HT-29 (cell line): ENCODE measurements at places on chromosomes 3 and 15.

DNA sequence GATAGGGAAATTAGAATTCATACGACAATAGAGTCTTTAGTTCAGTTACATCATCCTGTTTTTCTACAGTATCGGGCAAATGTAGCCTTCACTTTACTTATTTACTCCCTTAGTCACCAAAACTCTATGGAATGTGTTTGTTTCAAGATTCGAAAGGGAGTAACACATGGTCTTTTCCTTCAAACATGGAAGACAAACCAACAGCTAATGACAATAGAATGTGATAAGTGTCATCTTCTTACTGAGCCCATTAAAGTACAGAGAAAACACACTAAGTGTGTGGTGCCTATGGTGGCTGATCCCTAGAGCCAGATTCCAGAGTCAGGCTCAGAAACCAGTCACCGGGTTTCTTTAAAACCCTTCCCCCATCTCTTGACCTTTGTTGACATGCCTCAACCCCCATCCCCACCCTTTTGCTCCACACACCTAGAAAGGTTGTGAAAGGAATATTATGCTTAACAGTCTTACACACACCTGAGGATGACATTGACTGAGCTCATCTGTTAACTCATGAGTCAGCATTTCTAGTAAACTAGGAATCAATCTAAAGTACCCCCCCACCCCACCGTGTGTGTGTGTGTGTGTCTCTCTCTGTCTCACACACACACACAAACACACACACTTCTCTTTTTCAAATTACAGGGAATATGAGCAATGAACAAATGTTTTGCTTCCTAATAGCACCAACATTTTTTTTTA is 549.6 kb upstream of the CCDC54 start:
- no peak for DNase-seq

- no peak for DNase-seq
Measured at GRCh38 chr3:19346759-19347158, 198.4 kb downstream of the KCNH8 start.

DNA sequence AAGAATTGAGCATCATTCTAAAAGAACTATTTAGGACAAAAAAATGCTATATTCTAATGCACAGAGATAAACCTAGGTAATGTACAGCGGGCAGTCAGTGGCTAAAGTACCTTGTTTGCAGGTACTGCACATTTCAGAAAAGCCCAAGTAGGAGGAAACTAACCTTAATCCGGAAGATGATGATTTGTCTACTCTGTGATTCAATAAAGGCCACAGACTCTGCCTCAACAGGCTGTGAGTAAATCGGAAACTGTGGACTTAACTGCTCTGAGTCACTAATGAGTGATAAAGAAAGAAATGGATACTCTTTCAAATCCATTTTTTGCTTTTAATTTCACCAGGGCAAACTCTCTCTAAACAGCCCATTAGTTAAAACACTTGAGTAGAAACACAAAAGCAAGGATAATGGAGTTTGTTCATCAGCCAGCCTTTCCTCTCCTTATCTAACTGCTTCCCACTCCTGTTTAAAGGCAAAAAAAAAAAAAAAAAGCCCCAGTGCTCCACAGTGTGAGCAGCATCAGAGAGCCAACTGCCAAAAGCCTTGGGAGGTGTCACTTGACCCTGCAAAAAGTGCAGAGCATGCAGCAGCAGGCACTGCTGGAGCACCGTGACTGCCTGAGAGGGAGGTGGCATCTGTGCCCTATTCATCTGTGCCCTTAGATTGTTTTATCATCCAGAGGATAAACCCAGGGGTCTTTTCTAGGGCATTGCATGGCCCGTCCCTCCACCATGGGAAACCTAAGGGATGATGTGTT is 187.7 kb downstream of the SATB1 start:
- DNase-seq: no peak

DNA sequence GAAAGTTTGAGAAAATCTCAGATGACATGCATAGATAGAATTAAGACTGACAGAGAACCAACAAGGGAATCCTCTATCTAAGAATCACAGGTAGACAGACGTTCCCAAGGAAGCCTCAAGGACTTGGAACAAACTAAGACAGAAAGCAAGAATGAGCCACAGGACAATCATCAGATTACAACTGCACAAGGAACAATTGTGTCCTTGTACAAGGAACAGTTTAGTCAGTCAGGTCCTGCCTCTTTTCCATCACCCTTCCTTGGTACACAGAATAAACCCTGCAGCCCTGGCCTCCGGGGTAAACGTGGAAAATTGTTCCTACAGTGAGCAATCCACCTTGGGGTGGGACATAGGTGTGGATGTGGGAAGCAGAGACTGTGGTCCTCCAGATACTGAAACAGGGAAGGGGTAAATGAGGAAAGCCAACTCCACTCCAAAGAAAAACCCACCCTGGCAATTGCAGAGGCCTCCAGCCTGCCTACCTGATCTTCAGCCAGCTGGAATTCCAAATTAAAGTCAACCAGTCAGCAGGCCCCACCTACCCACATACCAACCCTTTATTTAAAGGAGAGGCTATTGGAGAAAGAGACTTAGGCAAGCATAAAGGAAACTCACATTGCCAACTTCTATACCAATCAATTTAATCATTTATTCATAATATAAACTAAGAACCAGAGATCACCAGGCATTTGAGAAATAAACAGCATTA is 73.4 kb downstream of the ULK4 start:
- DNase-seq: no peak

- DNase-seq: no peak
Measured at GRCh38 chr3:32086464-32086863, 20.0 kb upstream of the GPD1L start.

DNA sequence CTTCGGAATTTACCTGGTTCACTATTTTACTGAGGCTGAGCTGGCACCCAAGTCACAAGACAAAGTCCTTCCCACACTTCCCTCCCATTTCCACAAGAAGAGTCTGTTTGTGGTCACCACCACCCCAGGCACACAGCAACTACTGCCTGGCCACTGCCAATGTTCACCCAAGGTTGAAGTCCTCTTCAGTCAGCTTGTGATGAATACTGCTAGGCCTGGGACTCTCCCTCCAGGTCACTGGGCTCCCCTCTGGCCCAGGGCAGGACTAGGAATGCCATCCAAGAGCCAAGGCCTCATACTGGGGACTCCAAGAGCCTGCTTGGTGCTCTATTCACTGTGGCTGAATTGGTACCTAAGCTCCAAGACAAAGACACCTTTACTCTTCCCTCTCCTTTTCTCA is 30.4 kb upstream of the COLQ start:
- no peak for DNase-seq

DNA sequence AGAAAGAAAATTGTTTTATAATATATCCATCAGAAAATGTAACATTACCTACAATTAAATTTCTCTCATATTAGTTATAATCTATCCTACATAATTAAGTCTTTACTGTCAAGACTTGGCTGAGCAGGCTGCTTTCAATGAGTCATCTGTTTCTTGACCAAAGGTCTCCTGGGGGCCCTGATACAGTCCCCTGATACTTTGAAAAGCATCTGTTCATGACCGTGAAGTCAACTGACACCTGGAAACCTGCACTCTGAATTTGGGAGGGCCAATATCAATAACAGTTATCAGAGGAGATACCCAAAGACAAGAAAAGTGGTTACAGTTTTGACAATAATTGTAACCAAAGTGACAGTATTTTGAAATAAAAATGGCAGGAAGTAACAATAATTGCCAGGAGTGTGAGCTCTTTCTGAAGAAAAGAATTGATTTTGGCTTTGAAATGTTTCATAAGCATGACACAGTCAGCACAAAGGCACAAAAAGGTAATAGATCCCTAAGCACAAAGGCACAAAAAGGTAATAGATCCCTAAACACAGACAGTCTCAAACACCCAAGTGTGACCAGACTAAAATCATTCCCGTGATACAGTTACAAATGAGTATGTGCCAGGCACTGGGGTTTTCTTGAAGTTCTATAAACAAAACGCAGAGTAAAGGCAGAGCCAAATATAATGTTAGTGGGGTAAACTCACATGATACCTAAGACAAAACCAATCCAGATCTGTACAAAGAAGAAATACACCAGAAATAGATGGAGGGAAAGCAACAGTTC is 260.7 kb downstream of the PLOD2 start:
- no peak for DNase-seq

DNA sequence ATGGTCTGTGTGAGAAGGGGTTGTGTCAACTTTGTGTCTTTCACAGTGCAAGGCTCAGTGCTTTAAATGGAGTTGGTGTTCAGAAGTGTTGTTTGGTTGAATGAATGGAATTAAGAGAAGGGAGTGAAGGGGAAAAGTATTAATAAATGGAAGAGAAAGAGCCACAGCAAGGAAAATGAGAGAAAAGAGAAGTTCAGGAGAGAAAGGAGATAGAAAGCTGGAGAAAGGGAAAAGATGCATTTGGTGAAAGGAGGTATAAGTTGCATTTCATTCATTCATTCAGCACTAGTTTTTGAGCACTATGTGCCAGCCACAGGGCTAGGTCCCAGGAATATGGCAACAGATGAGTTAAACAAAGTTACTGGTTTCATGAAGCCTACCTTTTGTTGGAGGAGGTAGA is 34.3 kb upstream of the PPP4R2 start:
- DNase-seq: no peak

DNA sequence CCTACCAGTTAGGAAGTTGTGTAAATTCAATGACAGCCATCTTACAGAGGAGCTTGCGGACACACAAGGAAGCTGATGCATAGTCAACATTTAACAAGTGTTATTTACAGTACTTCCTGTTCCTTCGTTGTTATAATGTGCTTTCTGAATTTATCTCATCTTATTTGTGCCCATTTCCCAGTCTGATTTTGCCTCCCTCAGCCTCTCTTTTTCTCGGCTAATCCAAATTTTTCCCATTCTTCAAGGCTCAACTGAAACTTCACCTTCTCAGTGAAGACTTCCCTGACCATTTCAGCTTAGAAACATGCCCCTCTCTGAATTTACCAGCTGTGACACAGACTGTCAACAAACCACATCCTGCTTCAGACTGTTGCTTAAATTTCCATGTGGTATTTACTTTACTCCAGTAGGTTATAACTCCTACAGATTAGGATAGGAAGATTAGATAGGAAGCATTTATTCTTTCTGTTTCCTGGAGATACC is 55.7 kb upstream of the CP start:
- peak; percentile 82 for DNase-seq

DNA sequence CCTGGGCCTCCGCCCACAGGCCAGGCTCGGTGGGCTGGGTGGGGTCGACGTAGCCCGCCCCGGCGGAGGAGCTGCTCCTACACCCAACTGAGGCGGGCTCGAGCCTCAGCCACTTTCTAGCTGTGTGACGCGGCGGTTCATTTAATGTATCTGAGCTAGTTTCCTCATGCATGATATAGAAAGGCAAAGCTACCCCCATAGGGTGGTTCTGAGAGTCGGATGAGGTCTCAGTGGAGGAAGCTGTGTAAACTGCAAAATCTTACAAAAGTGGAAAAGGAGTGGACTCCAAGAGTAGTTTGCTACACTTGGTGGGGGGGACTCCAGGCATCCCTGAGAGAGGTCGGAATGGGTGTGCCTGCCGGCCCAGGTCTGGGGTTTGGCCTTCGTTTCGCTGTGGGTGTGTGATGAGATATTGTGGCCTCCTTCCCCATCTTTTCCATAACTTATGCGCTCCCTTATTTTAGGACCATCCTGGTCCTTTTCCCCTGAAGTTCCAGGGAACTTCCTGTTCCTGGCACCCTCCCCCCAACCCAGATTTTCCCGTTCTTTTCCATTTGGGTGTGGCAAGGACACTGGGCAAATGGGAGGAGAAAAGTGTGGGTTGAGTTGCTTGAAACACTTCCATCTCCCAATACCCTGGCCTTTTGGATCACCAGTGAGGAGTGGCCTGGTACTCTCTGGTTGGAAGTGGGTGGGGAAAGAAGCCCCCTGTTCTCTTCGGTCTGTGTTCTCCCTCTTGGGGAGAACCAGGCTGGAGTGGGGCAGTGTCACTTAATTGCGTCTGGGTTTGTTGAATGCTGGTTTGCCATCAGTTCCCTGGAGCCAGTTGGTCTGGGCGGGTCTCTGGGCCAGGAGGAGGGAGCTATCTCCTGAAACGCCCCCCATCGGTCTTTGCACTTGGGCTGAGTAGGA is 1.1 kb downstream of the PDIA5 start:
- DNase-seq: peak; percentile 57

DNA sequence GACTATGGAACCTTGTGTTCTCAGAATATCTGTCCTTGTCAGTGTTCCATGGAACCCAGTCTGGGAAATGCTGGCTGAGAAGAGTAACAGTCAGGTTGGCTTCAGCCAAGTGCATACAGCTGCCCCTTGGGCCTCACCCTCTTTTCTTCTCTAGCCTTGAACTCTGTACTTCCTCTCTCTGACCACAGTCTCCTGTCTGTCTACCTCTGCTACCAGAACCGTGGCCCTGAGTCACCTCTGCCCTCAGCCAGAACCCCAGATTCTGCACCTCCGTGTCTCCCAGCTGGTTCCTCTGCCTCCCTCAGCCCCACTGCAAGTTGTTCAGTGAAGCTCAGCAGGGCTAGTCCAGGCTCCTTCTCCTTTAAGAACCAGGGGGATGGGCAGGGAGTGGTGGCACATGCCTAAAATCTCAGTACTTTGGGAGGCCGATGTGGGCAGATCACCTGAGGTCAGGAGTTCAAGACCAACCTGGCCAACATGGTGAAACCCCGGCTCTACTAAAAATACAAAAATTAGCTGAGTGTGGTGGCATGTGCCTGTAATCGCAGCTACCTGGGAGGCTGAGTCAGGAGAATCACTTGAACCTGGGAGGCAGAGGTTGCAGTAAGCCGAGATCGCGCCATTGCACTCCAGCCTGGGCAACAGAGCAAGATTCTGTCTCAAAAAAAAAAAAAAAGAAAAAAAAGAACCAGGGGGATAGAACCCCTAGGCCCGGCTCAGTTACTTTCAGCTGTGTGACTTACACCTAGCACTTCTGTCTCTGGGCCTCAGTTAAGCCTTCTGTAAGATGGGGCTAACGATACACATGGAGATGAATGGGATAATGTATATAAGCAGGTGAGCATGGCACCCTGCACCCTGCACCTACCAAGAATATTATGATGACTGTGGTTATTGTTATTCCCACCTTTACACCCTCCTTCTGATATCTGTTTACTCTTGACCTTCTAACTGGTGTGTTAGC is 24.3 kb upstream of the TATDN2 start:
- no peak for DNase-seq

- no peak for DNase-seq
Measured at GRCh38 chr3:108486941-108487340, 23.5 kb downstream of the MYH15 start.

DNA sequence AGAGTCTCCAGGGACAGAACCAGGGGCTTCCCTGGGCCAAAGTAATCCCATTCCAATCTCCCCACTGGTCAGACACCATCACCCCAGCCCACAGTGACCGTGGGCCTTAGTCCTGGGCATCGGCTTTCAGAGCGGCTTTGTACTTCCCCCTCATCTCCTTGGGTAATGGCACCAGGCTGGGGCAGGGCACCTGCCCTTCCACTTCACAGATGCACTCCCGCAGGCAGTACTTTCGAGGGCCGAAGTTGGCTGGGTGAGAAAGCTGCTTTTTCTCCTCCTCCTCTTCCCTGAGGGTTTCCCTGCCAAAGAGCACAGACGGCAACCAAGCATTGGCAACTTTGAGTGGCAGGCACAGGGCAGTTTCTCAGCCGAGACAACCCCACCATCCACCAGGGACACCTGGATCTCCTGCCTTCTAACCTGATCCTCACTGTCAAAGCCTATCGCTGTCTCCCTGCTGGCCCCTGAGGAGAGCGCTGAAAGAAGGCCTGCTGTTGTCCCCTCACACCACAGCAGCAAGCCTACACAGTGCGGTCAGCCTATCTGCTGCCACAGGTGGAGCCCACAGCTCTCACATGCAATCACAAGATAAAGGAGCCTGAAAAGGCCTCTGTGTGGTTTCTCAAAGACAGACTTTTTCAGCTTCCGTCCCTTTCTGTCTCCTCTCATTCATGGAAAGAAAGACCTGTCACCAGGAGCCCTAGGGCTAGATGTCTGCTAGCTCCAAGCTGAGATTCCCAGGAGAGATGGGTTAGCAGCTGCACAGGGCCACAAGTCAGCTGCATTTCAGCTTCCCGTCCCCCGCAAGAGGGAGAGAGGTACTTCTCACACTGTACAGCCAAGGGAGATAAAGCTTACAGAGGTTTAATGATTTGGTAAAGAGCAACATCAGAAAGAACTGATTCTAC is 12.5 kb downstream of the MRPS25 start:
- DNase-seq: no peak
